ENCODE measurements at places on chromosomes 7 and 10.
A peak's percentile ranks its signal among the peaks of the same experiment; 100 is the strongest.

DNA sequence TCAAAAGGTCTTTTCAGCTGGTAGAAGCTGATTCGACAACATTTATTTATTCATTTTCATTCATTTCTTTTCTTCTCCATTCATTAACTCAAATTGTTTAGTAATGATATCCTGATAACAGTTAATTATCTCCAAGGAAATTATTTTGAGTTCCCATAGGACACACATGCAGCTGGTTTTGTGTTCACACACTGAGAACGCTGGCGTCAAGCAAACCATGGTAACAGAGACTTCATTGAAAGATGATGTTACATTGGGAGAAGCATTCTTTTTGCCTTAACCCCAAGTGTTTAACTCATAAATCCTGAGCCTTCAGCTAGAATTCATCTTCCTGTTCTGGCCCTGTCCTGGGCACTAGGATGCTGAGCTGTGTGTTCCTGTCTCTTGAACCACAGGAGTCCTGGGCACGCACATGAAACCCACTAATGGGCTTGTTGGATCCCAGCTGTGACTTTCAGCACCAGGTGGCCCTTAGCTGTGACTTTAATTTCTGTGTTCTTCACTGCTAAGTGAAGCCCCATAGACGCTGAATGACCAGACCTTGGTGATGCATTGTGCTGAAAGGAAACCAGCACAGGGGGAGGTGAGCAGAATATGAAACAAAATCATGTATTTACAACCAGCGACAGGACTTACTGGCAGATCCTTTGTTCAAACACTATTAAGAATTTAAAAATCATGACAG lies 121.5 kb upstream of the PRSS58 start:
- DNase-seq: no peak

- peak; percentile 41 for DNase-seq
These were observed 570 bp upstream of the PRTFDC1 start for GRCh38 chr10:24952707-24953645.

GRCh38 chr7:50962962-50963374 lies 180.3 kb upstream of the GRB10 start:
- no peak for DNase-seq

GRCh38 chr10:8042721-8043568 lies 11.5 kb upstream of the GATA3 start:
- DNase-seq: no peak

GRCh38 chr10:1577945-1578344 lies 159.4 kb downstream of the ADARB2 start:
- no peak for DNase-seq

- DNase-seq: no peak
These were observed 56.5 kb downstream of the ENO4 start for GRCh38 chr10:116905845-116906210.

- DNase-seq: no peak
These were observed 6.6 kb downstream of the CREB5 start for GRCh38 chr7:28418966-28419365.

GRCh38 chr7:133910761-133911160 lies 216.4 kb upstream of the LRGUK start:
- no peak for DNase-seq

DNA sequence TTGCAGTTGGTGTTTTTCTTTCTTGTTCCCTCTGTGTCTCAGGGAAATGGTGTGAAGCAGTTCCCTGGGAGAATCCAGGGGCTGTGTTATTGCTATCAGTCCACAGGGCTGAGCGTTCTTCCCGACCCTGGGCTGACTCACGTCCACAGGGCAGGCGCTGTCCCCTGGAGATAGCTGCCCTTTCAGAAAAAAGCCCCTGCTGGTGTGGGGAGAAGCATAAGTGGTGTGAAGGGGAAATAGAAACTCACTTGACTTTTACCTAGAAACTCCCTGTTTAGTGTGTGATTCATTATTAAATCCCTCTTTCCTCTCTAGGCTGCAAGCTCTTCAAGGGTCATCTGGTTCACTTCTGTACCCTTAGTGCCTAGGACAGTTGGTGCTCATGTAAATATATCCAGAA lies 63.3 kb upstream of the SMNDC1 start:
- no peak for DNase-seq

- no peak for DNase-seq
These were observed 46.0 kb downstream of the INSIG1 start for GRCh38 chr7:155343661-155344121.

DNA sequence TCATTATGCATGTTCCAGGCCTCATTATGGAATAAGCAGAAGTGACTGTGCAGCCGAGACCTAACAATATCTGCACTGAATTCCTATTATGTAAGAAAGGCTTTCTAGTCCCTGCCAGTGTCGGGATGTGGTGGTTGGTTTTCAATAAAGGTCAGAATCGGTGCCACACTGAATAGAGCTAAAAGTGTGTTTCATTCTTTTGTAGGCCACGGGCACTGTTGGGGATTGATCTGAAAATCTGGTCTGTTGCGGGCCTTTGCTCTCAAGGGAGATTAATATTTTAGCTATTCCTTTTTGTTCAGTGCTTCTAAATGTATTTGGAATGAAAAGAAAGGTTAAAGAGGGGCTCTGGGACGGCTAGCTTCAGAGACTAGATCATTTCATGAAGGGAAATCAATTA lies 559.4 kb upstream of the GALNT17 start:
- no peak for DNase-seq

DNA sequence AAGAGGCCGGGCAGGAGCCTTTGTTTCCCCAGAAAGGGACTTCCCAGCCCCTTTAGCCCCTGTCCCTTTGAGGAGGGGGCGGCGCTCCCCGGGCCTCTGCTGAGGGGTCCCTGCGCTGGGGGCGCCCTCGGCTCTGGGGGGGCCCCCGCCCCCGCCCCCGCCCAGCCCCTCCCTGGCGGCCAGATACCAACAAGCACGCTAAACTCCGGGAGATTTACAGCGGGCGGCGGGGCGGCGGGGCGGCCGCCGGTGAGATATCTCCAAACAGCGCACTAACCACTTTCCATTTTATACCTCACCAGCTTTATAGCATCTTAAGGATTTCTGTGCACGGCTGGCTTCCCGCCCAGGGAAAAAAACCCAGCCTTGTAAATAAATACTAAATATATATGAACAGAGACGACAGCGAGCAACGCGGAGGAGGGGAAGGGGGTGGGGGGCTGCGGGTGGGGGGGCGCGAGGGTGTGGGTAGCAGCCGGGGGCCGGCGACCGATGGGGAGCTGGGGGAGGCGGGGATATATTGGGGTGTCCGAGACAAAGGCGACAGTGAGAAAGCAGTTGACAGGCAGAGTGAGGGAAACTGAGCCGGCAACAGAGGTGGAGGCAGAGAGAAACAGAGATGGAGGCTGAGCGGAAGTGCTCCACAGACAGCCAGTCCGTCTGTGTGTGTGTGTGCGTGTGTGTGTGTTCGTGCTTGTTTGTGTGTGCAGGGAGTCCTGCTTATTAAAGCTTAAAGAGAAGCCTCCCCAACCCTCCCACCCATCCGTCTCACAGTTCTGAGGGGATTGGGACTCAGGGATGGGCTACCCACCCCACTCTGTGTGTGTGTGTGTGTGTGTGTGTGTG lies 85.8 kb downstream of the HIF1AN start:
- no peak for DNase-seq

GRCh38 chr7:132428247-132428919 lies 147.9 kb downstream of the PLXNA4 start:
- no peak for DNase-seq
